Caki2 (cell line): ENCODE measurements at places on chromosomes 2 and 18. TPM values are rescaled to one million over a fixed set of nuclear protein-coding genes. Genes with fewer than 3 reads are reported as not detected.

Gene SLC40A1
- 7.4 and 7.9 TPM in 2 replicates for total RNA-seq

Gene DPYSL5
- 0.93 and 4.7 TPM in 2 replicates for total RNA-seq

Gene CYS1
- 3.2 and 5.7 TPM in 2 replicates for total RNA-seq

Gene CD8B2
- not detected in 2 replicates for total RNA-seq

Gene UGT1A10
- total RNA-seq, result not detected in 2 replicates

Gene CD8A
- total RNA-seq, result not detected in 2 replicates

Gene CCDC102B
- not detected in 2 replicates for total RNA-seq

Gene ADI1
- 42.7 and 54.8 TPM in 2 replicates for total RNA-seq

Gene RAX
- total RNA-seq, result not detected in 2 replicates

Gene MYO3B
- 0.07 TPM in 1 of 2 replicates, not detected in the other for total RNA-seq

Gene LYG2
- total RNA-seq, result not detected in 2 replicates

Gene ST8SIA5
- total RNA-seq, result not detected in 2 replicates

Gene SLC23A3
- total RNA-seq, result 0.07 and 0.70 TPM in 2 replicates

Gene TBR1
- not detected in 2 replicates for total RNA-seq

Gene METTL21A
- 145 and 161 TPM in 2 replicates for total RNA-seq

Gene SLC14A1
- not detected in 2 replicates for total RNA-seq

Gene C2orf78
- not detected in 2 replicates for total RNA-seq

Gene WDR33
- total RNA-seq, result 23.8 and 30.9 TPM in 2 replicates

Gene OR6B2
- not detected in 2 replicates for total RNA-seq

Gene DLX1
- total RNA-seq, result 3.2 and 9.6 TPM in 2 replicates

Gene CGREF1
- 7.1 and 10.3 TPM in 2 replicates for total RNA-seq

Gene ACVR1C
- total RNA-seq, result not detected in 2 replicates

Gene ALKAL2
- 2.0 TPM in 1 of 2 replicates, not detected in the other for total RNA-seq

Gene MPP4
- total RNA-seq, result not detected in 2 replicates

Gene RFTN2
- total RNA-seq, result not detected in 2 replicates
